ENCODE measurements at places on chromosomes 5 and 9.

DNA sequence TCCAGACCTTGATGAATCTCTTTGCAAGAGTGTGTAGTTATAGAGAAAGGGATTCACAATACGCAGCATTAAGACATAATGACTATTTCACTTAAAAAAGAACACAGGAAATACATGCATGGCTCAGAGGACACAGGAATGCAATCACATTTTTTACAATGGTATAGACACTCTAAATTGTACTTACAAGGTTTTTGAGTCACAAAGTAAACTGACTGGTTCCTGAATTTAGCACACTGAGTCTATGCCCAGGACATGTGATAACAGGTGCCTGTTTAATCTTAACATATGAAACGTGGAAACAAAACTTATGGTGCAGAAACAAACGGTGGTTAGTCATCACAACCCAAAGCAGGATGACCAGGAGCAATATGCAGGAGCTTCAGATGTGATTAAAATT, 6.7 kb downstream of the EPB41L4A start:
- DNase-seq: no peak

- DNase-seq: no peak
Measured at GRCh38 chr5:145681216-145681615, 153.9 kb downstream of the PRELID2 start.

DNA sequence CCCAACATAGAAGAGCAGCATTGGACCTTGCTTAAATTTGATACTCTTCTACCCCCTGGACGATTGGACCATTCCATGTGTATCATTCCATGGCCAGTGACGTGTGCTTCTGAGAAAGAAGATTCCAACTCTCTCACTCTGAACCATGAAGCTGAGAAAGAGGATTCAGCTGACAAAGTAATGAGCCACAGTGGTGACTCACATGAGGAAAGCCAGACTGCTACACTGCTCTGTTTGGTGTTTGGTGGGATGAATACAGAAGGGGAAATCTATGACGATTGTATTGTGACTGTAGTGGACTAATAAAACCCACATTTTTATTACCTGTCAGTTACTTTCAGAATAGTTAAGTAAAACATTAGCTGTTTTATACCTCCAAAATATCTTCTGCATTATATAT, 7.5 kb downstream of the HSPA5 start:
- DNase-seq: no peak

- no peak for DNase-seq
Measured at GRCh38 chr9:112569186-112569585, 82.6 kb downstream of the KIAA1958 start.

DNA sequence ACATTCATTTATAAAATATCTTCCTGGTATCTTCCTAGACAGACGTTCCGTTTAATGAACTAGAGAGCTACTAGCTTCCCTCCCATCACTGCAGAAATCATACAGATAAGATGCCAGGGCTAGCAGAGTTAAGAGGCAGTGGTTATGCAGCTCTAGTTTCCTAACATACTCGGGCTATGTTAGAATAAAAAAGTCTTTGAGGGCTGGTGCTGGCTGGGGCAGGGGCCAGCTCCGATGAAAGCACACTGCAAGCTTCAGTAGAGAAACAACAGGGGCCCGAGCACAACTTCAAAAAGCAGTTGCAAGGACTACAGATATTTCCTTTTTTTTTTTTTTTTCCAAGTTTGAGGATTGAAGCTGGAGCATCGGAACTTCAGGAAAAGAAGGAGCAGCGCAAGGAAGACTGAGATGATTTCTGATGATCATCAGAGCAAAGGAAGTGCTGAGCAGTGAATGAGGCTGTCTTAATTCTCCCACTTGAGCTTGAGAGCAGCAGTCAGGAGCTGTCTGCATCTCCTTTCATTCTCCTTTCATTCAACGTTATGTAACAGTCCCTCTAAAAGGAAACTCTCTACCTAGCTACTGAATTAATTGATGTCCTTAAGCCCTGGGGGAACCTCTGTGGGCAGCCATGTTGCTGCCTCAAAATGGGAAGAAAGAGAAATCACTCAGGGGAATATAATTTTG, 47.6 kb upstream of the ADCY2 start:
- DNase-seq: no peak

GRCh38 chr5:103587185-103587748, 24.7 kb upstream of the NUDT12 start:
- no peak for DNase-seq

GRCh38 chr9:70902692-70903131, 218.7 kb downstream of the TRPM3 start:
- no peak for DNase-seq

GRCh38 chr9:121443981-121444380, 55.7 kb downstream of the GGTA1 start:
- DNase-seq: no peak

GRCh38 chr9:77763566-77763965, 115.4 kb upstream of the GNA14 start:
- no peak for DNase-seq

DNA sequence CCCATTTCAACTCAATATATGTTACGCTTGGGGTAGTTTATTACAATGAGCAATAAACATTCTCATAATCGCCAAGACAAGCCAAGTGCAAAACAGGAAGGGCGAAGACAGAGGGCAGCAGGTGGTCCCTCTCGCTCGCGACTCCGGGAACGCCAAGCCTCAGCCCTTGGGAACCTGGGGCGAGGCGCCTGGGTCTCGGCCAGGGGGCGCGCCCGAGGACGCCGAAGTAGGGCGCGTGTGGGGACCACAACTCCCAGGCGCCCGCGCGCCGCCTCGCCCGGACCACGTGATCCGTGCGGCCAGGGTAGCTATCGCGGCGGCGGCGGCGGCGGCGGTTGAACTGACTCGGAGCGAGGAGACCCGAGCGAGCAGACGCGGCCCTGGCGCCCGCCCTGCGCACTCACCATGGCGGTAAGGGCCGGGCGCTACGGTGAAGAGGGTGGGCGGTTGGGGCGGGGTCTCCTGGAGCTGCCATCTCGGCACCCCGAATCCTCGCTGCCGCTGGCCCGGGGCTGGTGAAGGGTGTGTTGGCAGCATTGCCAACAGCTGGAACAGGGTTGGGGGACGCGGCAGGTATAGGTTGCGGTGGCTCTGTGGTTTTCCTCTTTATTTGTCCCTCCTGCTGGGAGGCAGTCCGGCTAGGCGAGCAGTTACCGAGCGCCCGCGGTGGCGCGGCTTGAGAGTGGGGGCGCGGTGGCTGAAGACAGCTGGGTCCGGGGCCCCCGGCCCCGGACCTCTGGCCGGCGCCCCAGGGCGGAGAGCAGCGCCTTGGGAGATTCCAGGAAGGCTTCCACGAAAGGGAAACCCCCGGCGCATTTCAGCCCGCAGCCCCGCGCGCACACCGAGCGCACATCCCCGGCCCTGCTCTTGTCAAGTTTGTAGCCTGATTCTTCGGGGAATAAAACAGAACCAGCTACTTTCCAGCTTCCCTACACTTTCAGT, at the start of gene SLC31A2:
SLC31A2 (plus strand) TSS at position 338 of the 942 bp plus-strand sequence; CDS start at position 406, 68 bp downstream.
- DNase-seq: peak; percentile 88

- no peak for DNase-seq
Measured at GRCh38 chr9:120413121-120414048, 166.6 kb downstream of the CDK5RAP2 start.

DNA sequence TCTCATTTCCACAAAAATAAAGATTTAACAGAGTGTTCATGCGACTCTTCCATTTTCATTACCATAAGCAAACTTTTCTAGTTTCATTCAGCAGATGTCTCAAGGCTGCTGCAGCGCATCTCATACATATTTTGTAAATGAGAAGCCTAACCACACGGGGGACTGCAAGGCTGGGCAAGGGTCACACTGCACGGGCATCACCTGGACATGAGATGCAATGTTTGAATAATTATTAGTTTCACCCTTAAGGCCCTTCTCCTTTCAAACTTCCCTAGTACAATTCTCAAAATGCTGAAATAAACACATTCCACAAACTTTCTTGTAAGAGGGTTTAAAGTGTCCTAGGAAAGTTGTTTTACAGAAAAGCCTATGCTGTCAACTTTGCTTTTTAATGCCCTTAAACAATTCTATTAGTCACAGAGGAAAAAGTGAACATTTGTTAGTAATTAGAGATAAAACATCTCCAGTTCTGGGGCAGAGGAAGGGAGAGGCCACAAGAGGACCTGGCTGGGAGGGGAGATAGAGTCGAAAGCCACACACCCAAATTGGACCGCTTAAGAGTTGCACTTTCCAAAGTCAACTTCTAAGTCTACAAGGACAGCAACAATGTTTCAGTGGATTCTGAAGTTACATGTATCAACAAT, 1.3 kb downstream of the DENND1A start:
- no peak for DNase-seq

GRCh38 chr9:101691657-101692056, 46.8 kb downstream of the GRIN3A start:
- no peak for DNase-seq

- DNase-seq: peak; percentile 11
Measured at GRCh38 chr9:23447166-23447565, 378.9 kb downstream of the ELAVL2 start.

GRCh38 chr5:179146277-179146676, 86.1 kb downstream of the ZNF354C start:
- no peak for DNase-seq

DNA sequence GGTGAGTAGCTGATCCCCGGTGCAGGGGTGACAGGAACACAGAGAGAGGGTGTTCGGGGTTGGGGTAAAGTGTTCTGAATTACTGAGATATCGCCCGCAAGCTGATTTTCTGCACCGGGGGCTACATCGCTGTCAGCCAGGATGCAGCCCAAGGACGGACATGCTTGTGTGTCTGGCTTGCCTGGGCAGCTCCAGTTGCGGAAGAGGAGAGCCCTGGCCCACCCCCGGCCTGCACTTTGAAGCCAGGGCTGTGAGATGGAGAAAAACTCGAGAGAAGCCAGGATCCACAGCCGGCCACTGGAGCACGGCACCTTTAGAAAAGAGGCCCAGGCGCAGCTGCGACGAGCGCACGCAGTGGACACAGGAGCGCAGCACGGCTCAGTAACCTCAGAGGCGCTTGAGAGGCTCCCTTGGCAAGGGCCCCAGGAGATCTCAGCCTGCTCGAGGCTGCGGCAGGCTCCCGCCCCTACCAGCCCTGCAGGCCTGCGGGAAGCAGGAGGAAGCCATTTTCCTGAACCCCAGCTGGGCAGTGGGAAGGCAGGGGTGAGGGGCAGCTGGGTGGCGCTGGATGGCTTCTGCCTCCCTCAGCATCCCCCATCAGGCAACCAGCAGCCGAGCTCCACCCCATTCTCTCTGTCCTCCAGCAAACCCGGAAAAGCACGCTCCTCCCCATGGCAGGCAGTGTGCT, 59.2 kb downstream of the C9orf50 start:
- peak; percentile 30 for DNase-seq

- no peak for DNase-seq
Measured at GRCh38 chr5:103469288-103470040, 93.1 kb downstream of the NUDT12 start.

All from amygdala (tissue), 56 donors.